ENCODE measurements at places on chromosomes 16 and 17. TPM values are rescaled to one million over a fixed set of nuclear protein-coding genes. Genes with fewer than 3 reads are reported as not detected.
A peak's percentile ranks its signal among the peaks of the same experiment; 100 is the strongest.

- ATAC-seq = peak; percentile 29
Measured at GRCh38 chr17:27456681-27457359, 572 bp downstream of the KSR1 start.

DNA sequence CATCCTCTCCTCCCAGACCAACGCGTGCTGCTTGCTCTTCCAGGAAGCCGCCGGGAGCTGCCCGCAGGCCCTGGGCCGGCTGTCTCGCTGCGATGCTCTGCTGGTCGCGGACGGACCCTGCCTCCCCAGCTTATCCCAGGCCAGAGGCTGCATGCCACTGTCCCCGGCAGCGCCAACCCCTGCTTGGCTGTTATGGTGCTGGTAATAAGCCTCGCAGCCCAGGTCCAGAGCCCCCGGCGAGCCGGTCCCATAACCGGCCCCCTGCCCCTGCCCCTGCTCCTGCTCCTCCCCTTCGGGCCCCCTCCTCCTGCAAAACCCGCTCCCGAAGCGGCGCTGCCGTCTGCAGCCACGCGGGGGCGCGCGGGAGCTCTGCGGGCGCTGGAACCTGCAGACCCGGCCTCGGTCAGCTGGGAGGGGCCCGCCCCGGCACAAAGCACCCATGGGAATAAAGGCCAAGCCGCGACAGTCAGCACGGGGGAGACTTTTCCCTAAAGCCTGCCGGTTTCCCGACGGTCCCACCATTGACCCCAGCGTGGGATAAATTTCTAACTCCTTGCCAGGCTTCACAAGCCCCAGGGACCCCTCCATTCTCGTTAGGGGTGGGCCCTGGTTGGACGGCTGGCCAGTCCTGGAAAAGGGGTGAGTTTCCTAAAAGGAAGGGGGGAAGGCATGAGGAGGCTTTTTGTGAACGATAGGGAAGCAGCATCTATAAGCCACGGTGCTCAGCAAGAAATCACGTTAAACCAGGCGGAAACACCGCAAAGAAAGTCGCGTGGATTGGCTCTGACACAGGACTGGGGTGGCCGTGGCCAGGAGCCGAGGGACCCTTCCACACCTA is 11.2 kb downstream of the ENPP7 start:
- peak; percentile 73 for ATAC-seq

DNA sequence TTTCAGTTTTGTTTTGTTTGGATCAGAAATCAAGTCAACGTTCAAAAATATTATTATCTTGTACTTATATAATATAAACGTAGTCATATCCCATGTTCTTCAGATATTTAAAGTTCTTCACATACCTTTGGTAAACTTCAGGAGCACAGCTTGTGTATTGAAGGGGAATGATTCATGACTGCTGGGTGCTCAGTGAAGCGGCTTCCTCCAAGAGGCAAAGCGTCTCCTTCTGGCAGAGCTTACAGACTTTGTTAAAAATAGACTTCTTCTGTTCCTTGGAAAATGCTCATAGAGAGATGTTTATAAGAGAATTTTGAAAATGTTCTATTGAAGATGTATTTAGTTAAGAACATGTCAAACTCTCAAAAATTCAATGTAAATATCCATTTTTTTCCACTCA is 155.6 kb upstream of the CNTNAP4 start:
- no peak for ATAC-seq

DNA sequence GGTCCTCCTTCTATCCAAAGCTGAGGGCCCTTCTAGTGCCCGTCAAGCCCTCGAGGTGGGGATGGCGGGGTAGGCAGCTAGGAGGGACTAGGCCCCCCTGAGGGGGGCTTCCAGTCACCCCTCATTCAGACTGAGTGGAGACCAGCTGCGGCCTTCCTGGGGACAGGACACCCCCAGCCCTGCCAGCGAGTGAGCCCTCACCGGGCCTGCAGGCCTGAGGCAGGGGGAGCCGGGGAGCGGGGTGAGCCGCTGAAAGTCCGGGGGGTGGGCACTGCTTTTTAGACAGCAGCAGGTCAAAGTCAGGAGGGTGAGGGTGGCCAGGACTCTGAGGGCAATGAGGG is 8.7 kb upstream of the KREMEN2 start:
- ATAC-seq = no peak

DNA sequence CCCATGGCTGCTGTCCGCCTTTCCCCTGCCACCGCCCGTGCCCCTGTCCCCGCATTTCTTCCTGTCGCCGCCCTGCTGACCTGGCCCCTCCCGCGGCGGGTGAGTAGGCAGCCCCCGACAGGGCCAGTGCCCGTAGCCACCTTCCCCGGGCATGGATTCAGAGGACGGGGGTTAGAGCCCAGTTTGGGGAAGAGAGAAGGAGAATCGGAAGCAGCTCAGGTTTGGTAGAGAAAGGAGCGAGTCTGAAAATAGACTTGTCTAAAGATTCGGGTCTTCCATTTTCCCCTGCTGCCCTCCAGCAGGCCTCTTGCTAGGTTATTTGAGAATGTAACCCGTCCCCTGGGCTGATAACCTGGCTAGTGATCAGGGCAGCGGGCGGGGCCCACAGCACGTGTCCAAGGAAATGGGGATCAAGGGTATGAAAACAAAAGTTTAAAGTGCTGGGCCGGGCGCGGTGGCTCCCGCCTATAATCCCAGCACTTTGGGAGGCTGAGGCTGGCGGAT is 7.9 kb upstream of the CLDN9 start:
- ATAC-seq = no peak

GRCh38 chr16:84672276-84673202 is 24.2 kb downstream of the KLHL36 start:
- peak; percentile 89 for ATAC-seq

GRCh38 chr17:29959658-29960337 is 18.4 kb downstream of the EFCAB5 start:
- ATAC-seq = no peak

DNA sequence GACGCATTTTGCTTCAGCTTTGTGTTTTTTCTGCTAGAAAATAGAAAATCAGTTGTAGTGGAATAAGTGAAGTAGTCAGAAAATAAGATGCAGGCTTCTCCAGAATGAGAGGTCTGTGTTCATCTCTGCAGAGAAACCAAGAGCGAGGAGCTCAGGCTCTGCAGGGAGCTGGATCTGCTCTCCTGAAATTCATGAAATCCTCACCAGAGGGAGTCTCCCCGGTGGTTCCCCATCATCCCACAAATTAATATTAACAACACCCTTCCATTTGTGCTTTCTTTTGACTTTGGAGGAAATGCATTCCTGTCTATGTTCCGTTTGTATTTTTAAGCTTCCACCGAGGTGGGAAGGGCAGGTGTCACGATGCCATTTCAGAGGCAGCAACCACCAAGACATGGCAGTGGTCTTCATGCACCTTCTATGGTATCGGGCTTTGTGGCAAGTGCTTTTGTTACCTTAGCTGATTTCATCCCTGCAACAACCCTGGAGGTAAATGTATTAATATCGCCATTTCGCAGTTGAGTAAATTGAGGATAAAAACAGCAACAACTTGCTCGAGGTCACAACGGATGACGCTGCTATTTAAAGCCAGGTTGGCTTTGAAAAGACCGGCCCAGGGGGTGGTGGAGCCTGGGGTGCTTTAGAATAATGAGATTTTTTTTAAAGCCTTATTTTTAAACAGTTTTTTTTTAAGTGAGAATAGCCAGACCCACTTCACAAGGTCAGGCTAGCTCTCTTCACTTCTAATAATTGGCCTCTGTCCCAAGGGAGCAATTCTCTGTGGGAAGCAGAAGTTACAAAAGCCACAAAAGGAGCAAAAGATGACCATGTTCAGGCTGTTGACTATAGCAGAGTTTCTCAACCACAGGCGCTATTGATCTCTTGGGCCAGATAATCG is 367.6 kb upstream of the ERCC4 start:
- ATAC-seq = no peak

DNA sequence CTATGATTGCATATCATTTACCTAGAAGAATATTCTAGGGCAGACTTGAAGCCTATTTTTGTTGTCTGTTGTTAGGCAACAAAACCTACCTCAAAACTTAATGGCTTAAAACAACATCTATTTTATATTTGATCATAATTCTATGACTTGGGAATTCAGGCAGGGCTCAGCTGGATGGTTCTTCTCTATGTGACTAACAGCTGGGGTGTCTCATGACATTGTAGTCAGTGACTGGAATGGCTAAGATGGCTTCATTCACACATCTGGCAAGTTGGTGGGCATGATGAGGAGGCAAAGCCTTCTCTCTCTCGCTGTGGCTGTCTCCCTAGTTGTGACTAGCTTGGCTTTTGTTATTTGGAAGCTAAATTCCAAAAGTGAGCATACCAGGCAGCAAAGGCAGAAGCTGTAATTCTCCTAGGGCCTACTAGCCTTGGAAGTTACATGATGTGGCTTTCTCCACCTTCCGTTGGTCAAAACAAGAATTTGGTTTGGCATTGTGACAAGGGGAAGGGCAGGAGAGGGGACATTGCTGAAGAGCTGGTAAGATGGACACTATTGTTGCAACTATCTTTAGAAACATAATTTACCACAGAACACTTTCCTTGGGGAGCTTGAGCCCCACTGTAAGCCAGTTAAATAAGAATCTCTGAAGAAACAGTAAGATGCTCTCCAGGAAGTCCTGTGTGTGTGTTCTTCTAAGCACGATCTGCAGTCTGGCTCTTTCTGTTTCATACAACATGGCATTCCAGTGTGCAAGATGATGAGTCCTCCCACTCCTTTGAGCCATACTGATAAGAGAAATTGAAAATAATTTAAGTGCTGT is 39.4 kb downstream of the ZNRF1 start:
- no peak for ATAC-seq

The KRT25 gene
- not detected for total RNA-seq

The HLF gene
- total RNA-seq = 0.95 TPM

The SDR42E2 gene
- 0.25 TPM for total RNA-seq

The RNF157 gene
- total RNA-seq = 1.7 TPM

The TERB1 gene
- total RNA-seq = 0.31 TPM

The CLDN6 gene
- 2.4 TPM for total RNA-seq

The ZBTB4 gene
- 22.1 TPM for total RNA-seq

The MMP2 gene
- 31.3 TPM for total RNA-seq

The KRTAP2-3 gene
- not detected for total RNA-seq

Measured in motor neuron (in vitro differentiated cells).